ENCODE measurements at places on chromosomes 11 and 22.

GRCh38 chr11:88655196-88655595 is 317.7 kb upstream of the CTSC start:
- DNase-seq: no peak

- DNase-seq: no peak
These were observed 392.2 kb downstream of the ETS1 start for GRCh38 chr11:128195057-128195751.

DNA sequence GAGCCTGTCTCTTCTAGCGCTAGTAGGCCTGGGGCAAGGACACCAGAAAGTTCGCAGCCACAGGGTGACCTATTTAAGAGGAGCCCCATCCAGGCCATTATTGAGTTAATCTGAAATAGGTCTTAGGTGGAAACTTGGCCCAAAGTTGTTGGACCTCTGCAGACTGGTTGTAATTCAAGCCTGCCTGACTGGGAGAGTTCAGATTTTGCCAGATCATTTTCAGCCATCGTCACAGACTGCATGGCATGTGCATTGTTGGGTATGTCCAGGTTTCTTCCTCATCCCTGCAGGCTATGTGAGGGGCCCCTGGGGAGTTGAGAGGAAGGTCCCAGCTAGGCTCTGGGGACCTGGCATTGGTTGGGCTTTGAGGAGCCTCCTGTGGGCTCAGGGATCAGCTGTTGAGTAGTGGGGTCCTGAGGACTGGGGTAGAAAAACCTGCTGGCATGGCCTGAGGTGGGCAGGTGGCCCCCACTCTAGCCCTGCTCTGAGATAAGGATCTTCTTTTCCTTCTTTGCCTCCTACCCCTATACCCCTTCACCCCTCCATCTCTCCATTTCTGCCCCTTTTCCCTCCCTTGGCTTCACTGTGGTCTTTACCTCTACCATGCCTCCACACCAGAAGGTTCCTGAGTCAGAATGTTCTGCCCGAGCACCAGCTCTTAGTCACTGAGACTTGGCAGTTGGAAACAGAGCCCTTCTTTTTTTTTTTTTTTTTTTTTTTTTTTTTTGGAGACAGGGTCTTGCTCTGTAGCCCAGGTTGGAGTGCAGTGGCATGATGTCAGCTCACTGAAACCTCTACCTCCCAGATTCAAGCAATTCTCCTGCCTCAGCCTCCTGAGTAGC is 112.7 kb downstream of the MORC2 start:
- no peak for DNase-seq

- no peak for DNase-seq
These were observed 157.8 kb upstream of the DDI1 start for GRCh38 chr11:103878646-103879045.

DNA sequence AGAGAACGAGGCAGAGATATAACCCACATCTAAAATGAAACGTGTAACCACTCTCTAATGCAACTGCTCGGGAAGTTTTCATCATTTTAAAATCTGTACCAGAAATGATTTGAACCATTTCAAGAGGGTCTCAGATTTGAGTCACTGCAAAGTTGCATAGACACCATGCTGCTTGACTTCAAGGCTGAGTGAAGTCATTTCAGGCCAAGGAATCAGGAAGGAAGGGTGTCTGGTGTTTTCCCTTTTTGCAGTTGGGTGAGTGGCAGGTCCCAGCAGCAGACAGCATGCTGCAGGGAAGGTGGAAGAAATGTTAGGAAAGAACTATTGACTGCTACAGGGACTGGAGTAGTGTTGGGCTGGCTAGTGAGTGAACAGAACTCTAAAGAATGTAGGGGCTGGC is 16.5 kb downstream of the TANGO2 start:
- no peak for DNase-seq

All from activated T-helper 1 cell treated with anti-CD3 and anti-CD28 coated beads, Interleukin-2, amount 50 U/mL, for 16 hours (primary cell).